Psoas muscle (tissue), 8 donors: ENCODE measurements at places on chromosomes 1 and 21. TPM values are rescaled to one million over a fixed set of nuclear protein-coding genes. Genes with fewer than 3 reads are reported as not detected.

- no peak overlapping the region for H3K27ac ChIP-seq
- H3K4me1 ChIP-seq: peaks cover 19% of the 10 kb centered on the region
- H3K36me3 ChIP-seq: no peaks in the 10 kb centered on the region
- H3K27me3 ChIP-seq: no peaks in the 10 kb centered on the region
These were observed 3.0 kb upstream of the SMYD2 start for GRCh38 chr1:214277704-214278635.

GRCh38 chr1:204960306-204961125 lies 82.5 kb upstream of the CNTN2 start:
- no peak overlapping the region for H3K4me3 ChIP-seq
- no peaks in the 10 kb centered on the region for H3K36me3 ChIP-seq
- H3K27me3 ChIP-seq: no peaks in the 10 kb centered on the region
- DNase-seq: no peak
- peaks cover 14% of the 10 kb centered on the region for H3K4me1 ChIP-seq

DNA sequence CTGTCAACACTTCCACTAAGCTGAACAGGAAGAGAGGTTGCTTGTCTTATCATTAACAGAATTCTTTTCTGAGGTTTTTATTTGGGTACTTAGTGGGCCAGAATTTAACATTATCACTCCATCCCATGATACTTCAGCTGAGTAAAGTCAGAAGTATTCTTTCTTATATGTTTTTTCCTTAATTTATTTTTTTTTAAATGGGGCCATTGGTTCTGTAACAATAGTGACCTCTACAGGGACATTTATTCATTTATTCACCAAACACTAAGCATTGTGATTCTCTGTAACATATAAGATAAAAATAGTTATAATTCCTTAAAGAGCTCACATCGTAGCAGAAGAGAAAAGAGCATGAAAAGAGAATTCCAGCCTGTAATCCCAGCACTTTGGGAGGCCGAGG lies 9.8 kb downstream of the GREM2 start:
- no peak overlapping the region for H3K4me3 ChIP-seq
- no peak for DNase-seq
- H3K27me3 ChIP-seq: no peaks in the 10 kb centered on the region
- no peaks in the 10 kb centered on the region for H3K36me3 ChIP-seq

DNA sequence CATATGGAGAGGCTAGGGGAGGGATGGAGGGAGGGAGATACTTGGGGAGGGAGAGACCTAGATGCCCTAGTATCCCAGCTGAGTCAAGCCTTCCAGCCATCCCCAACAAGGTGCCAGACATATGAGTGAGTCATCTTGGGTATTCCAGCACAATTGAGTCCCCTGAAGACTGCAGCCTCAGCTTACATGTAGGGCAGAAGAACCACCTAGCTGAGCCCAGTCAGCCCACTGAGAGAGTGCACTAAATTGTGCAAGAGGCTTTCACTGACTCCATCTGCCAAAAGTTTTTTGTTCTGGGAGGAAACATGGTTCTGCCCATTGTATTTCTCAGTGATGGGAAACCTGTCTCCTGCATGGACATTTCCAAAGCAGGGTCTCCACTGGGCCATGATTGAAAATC lies 76.4 kb downstream of the FOXD2 start:
- no peak overlapping the region for H3K27ac ChIP-seq
- H3K27me3 ChIP-seq: peaks cover 43% of the 10 kb centered on the region
- H3K36me3 ChIP-seq: no peaks in the 10 kb centered on the region
- no peak overlapping the region for H3K4me3 ChIP-seq

DNA sequence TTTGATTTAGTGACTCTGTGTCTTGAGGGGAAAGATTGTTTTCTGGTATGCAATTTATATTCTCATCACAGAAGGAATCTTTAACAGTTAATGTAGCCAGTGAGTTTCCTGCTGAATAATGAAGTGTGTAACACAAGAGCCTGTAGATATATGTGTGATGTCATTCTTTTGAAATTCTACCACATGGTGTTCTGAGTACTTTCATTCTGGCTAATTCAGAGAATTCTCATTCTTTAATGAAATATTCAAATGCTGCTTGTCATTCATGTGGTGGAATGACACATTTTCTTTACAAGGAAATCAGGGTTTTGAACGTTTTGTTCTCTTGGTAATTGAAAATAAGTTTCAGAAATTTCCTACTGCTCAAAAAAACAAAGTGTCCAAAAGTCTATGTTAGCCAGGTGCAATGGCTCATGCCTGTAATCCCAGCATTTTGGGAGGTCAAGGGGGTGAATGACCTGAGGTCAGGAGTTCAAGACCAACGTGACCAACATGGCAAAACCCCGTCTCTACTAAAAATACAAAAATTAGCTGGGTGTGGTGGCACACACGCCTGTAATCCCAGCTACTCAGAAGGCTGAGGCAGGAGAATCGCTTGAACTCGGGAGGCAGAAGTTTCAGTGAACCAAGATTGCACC lies 79.6 kb downstream of the MAP3K21 start:
- H3K27me3 ChIP-seq: no peaks in the 10 kb centered on the region
- no peak for DNase-seq
- no peaks in the 10 kb centered on the region for H3K4me1 ChIP-seq
- no peak overlapping the region for H3K27ac ChIP-seq

The TCHHL1 gene
- polyA plus RNA-seq: not detected

GRCh38 chr1:208653426-208653825 lies 409.2 kb upstream of the PLXNA2 start:
- H3K4me1 ChIP-seq: no peaks in the 10 kb centered on the region
- no peak for DNase-seq
- H3K36me3 ChIP-seq: no peaks in the 10 kb centered on the region
- no peaks in the 10 kb centered on the region for H3K27me3 ChIP-seq
- H3K27ac ChIP-seq: no peak overlapping the region

The LPAR3 gene
- 0.03 TPM for polyA plus RNA-seq

The SERPINC1 gene
- polyA plus RNA-seq: not detected

DNA sequence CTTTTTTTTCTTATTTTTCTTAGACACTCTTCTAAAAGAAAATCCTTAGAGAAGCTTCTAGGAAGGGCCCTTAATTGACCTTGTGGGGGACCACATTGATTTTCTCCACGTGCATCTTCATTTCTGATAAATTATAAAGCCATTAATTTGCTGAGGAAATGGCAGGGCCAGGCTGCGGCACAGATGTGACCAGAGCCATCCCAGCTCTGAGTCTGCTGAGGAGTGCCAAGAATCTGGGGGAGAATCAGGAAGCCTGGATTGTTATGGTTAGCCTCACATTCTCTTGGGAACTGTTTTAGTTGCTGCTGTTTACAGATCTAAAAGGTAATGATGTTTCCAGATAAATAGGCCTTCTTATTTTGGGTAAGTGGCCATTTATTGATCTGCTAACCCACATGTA lies 16.2 kb downstream of the PROX1 start:
- H3K27me3 ChIP-seq: no peaks in the 10 kb centered on the region
- H3K4me1 ChIP-seq: no peaks in the 10 kb centered on the region
- H3K27ac ChIP-seq: no peak overlapping the region
- no peak for DNase-seq

DNA sequence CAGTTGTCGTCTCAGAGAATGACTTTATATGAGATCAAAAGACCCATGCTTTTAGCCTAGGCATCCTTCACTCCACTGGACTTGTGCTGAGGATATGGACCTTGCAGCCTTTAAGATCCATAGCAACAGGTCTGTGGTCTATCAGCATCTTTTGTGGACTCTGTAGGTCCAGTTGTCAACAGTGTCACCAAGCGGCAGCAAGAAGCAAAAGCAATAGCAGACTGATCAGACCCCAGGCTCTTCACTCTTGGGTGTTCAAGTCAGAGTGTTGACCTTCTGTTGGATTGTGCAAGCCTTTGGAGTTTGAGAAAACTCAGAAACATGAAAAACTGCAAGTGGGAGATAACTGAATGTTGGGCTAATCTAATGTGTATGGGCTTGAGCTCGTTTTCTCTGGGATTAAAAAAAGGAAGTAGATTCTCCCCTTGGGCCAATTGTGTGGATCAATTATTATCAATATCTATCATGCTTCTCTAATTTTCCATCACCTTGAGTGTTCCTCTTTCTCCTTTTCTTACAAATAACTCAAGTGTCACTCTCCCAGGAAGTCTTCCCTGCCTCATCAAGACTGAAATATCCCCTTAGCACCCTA lies 144.2 kb downstream of the LYPLAL1 start:
- H3K36me3 ChIP-seq: no peaks in the 10 kb centered on the region
- no peaks in the 10 kb centered on the region for H3K4me1 ChIP-seq
- H3K27me3 ChIP-seq: no peaks in the 10 kb centered on the region
- H3K27ac ChIP-seq: no peak overlapping the region
- no peak overlapping the region for H3K4me3 ChIP-seq

The LACTBL1 gene
- polyA plus RNA-seq: not detected

DNA sequence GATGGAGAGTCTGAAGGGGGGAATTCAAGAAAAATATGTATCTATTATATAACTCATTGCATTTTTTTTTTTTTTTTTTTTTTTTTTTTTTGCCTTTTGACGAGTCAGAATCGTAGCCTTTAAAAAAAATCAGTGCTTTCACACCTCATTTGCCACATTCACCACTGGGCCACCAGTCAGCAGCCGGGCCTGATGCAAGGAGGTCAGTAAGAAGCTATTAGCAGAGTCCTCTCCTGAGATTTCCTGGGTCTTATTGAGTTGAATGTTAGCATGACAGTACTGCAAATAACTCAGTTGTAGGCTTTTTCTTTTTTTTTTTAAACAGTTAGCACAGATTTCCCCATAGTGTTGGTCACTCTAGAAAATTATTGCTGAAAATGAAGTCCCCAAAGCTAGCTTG lies 139.8 kb downstream of the SPATA17 start:
- H3K4me3 ChIP-seq: no peak overlapping the region
- DNase-seq: no peak
- no peaks in the 10 kb centered on the region for H3K27me3 ChIP-seq

GRCh38 chr1:231411036-231411531 lies 11.0 kb downstream of the EGLN1 start:
- peak overlapping the region; percentile 1 for H3K4me3 ChIP-seq
- H3K4me1 ChIP-seq: peaks cover 92% of the 10 kb centered on the region
- peaks cover 24% of the 10 kb centered on the region for H3K36me3 ChIP-seq
- DNase-seq: no peak
- H3K27me3 ChIP-seq: no peaks in the 10 kb centered on the region

The LINGO4 gene
- polyA plus RNA-seq: 3.6 TPM

The JAM2 gene
- polyA plus RNA-seq: 3.6 TPM

The SYPL2 gene
- 66.2 TPM for polyA plus RNA-seq

DNA sequence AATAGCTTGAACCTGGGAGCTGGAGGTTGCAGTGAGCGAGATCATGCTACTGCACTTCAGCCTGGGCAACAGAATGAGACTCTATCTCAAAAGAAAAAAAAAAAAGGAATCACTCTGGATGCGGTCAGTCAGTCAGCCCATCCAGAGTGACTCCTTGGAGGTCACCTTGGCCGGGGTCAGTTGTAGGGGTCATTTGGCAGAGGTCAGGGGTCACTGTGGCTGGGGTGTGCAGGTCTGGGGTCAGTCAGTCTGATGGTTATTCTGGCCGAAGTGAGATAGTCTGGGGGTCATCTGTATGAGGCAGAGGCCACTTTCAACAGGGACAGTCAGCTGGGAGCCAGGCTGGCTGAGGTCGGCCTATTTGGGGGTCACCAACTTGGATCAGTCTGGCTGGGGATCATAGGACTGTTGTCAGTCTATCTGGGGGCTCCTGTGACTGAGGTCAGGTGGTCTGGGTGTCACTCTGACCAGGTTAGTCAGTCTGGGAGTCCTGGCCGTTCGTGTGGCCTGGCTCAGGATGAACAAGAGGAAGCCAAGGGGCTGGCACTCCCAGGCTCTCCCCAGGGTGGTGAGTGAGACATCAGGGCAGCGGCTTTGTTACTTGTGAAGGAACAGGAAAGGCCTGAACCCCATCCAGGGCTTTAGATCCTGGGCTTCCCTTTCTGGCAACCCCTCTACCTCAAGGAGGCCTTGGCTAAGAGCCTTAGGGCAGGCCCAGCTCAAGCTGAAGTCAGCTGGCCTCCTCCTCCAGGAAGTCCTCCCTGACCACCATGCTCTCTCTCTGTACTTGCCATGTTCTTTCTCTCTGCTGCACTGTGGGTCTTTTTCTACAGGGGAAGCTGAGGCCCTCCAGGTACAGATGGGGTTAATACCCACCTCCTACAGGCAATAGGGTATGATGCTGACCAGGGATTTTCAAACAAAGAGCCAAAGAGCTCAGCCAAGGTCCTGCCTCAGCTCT lies 15.1 kb downstream of the PTPRU start:
- H3K27me3 ChIP-seq: no peaks in the 10 kb centered on the region
- H3K4me3 ChIP-seq: no peak overlapping the region
- H3K4me1 ChIP-seq: peaks cover 6% of the 10 kb centered on the region

- no peaks in the 10 kb centered on the region for H3K4me1 ChIP-seq
- no peak overlapping the region for H3K4me3 ChIP-seq
- no peak overlapping the region for H3K27ac ChIP-seq
- H3K36me3 ChIP-seq: no peaks in the 10 kb centered on the region
- no peak for DNase-seq
These were observed 13.8 kb upstream of the NLRP3 start for GRCh38 chr1:247402120-247402675.

DNA sequence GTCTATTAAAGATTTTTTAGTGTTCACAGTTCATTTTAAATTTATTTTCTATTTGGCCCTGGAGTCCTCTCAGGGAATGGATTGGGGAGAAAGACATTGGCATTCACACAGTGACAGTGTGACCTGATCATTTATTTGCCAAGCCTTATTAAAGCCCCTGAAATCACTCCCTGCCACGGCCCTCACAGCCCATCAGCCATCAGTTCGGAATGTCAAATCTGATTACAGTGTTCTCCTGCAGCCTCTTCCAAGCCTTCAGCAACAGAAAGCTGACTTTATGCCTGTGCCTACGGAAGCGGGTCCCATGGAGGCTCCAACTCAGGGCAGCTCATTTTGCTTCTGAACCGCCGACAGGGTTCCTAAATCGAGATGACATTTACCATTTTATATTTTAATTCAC lies 451.2 kb downstream of the DSCAM start:
- H3K27me3 ChIP-seq: no peaks in the 10 kb centered on the region
- H3K36me3 ChIP-seq: no peaks in the 10 kb centered on the region
- no peak overlapping the region for H3K4me3 ChIP-seq
- H3K27ac ChIP-seq: no peak overlapping the region

GRCh38 chr21:45766055-45766454 lies 122.5 kb downstream of the PCBP3 start:
- no peaks in the 10 kb centered on the region for H3K4me1 ChIP-seq
- no peaks in the 10 kb centered on the region for H3K36me3 ChIP-seq
- no peak overlapping the region for H3K4me3 ChIP-seq
- H3K27ac ChIP-seq: no peak overlapping the region
- peaks cover 4% of the 10 kb centered on the region for H3K27me3 ChIP-seq

DNA sequence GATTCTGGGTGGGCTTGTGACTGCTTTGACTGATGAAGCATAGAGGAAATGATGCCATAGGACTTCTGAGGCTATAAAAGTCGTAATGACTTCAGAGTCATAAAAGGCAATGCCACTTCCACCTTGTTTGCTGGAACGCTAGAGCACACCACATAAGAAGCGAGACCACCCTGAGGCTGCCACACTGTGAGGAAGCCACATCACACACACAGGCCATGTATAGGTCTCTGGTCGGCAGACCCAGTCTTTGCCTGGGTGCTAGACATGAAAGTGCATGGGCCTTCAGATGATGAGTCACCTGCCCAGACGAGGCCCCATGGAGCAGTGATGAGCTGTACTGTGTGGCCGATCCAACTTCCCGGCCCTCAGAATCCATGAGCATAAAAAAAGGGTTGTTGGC lies 14.2 kb upstream of the KANK4 start:
- no peak overlapping the region for H3K4me3 ChIP-seq
- no peak overlapping the region for H3K27ac ChIP-seq
- H3K4me1 ChIP-seq: no peaks in the 10 kb centered on the region
- DNase-seq: no peak

GRCh38 chr1:151165281-151165737 lies 393 bp downstream of the LYSMD1 start:
- H3K4me1 ChIP-seq: peaks cover 42% of the 10 kb centered on the region
- H3K4me3 ChIP-seq: peak overlapping the region; percentile 80
- peaks cover 5% of the 10 kb centered on the region for H3K36me3 ChIP-seq
- H3K27me3 ChIP-seq: no peaks in the 10 kb centered on the region
- peak; percentile 52 for DNase-seq

The RBM34 gene
- polyA plus RNA-seq: 80.3 TPM

The LRRC53 gene
- polyA plus RNA-seq: not detected
